Sigmoid colon (tissue), 7 donors: ENCODE measurements at places on chromosomes 2 and 18.
A peak's percentile ranks its signal among the peaks of the same experiment; 100 is the strongest.

DNA sequence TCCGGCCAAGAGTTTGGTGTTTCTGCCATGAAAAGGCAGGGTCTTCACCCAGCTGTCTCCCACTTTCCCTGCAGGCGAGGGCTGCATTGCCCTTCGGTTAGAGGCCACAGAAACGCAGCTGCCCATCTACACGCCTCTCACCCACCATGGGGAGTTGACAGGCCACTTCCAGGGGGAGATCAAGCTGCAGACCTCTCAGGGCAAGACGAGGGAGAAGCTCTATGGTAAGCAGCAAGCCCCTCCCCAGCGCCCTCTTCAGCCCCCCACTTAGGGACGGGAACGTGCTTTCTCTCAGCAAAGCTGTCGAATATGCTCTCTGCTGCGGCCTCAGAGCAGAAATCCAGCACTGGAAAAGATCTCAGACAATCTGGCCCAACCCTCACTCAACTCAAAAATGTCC, 57.7 kb upstream of the ATG16L1 start:
- peaks cover 8% of the 10 kb centered on the region for H3K36me3 ChIP-seq
- H3K4me3 ChIP-seq, result no peak overlapping the region
- no peaks in the 10 kb centered on the region for H3K4me1 ChIP-seq
- no peak overlapping the region for H3K27ac ChIP-seq
- no peaks in the 10 kb centered on the region for H3K27me3 ChIP-seq
- DNase-seq, result no peak

DNA sequence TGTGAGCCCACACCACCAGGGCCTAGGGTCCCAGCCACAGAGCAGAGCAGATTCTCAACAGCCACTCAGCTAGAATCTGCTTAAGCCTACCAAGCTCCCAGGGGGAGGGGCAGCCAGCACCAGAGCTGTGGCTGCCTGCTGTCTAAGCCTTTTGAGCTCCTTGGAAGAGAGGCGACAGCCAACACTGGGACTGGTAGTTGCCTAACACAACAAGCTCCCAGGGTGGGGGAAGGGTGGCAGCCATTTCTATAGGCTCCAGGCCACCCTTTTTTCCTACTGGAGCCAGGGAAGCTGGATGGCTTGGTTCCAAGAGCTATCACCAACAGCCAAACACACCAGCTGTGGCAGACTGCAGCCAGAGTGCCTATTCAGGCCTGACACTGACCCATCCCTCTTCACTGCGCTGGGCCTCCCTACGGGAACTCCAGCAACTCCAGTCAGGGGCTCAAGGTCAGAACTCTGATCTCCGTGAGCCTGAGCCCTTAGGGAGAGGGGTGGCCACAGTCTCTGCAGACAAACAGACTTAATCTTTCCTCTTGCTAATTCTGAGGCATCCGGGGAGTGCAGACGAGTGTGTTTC, 1824.3 kb upstream of the CELF4 start:
- H3K4me1 ChIP-seq, result no peaks in the 10 kb centered on the region
- no peak overlapping the region for H3K4me3 ChIP-seq
- DNase-seq, result no peak
- no peak overlapping the region for H3K27ac ChIP-seq
- no peaks in the 10 kb centered on the region for H3K36me3 ChIP-seq

DNA sequence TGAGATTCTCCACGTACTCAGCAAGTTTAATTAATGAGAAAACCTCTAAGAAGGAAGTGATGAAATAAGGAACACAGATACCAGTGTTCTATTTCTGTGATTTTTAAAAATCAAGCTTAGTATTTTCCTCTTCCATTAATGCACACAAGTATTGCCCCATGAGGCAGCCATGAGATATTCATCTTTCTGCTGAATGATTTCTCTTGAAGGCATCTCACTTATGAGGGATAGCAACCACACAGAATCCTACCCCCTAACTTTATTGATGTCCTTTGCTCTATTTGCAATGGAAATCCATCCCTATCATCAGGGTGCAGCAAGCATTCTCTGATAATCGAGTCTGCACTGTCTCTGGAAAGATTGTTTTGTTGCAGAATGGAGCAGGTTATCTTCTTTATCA, 244.1 kb upstream of the NRP2 start:
- H3K27me3 ChIP-seq, result no peaks in the 10 kb centered on the region
- no peak overlapping the region for H3K4me3 ChIP-seq
- no peaks in the 10 kb centered on the region for H3K36me3 ChIP-seq
- no peak for DNase-seq
- no peak overlapping the region for H3K27ac ChIP-seq

GRCh38 chr18:70314151-70314782, 25.4 kb downstream of the SOCS6 start:
- H3K27ac ChIP-seq, result no peak overlapping the region
- no peak for DNase-seq
- no peaks in the 10 kb centered on the region for H3K27me3 ChIP-seq

DNA sequence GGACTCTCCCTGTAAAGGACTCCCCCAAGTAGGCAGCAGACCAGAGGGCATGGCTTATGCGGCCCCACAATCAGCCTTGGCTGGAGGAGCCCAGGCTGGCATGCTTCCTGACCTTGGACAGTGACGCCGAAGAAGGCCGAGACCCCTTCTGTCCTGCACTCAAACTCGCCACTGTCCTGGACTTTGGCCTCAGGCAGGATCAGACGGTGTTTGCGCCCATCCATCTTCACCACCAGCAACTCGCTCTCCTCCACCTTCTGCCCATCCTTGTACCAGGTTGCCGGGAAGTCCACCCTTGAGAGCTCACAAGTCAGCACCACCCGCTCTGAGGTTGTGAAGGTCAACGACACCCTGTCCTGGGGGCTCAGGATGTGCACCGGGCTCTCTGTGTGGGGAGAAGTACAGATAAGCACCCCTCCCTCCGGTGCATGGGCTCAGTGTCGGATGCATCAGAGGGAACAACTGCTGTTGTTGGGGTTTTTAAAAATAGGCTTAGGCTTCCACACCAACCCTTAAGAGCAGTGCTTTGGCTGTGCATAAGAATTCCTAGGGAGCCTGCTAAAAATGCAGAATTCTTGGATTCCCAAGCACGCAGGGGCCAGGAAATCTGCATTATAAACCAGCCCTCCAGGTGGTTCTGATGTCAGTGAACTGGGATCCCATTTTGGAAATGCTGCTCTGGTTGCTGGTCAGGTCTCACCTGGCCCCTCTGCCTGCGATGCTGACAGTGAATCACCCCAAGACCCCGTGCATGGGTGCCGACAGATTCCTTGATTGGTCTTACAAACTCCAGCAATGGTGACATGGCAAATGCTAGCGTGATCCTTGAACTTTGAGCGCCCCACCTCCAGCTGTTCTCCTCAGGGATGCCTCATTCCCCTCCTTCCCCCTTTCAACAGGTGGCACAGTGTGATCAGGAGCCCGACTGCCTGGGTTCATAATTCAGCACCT, 5.9 kb downstream of the OBSL1 start:
- DNase-seq, result no peak
- no peak overlapping the region for H3K27ac ChIP-seq
- H3K36me3 ChIP-seq, result no peaks in the 10 kb centered on the region
- H3K4me1 ChIP-seq, result peaks cover 10% of the 10 kb centered on the region

- H3K36me3 ChIP-seq, result no peaks in the 10 kb centered on the region
- no peak overlapping the region for H3K4me3 ChIP-seq
- H3K27me3 ChIP-seq, result no peaks in the 10 kb centered on the region
- DNase-seq, result no peak
Measured at GRCh38 chr2:12097859-12098258, 351.4 kb downstream of the LPIN1 start.

DNA sequence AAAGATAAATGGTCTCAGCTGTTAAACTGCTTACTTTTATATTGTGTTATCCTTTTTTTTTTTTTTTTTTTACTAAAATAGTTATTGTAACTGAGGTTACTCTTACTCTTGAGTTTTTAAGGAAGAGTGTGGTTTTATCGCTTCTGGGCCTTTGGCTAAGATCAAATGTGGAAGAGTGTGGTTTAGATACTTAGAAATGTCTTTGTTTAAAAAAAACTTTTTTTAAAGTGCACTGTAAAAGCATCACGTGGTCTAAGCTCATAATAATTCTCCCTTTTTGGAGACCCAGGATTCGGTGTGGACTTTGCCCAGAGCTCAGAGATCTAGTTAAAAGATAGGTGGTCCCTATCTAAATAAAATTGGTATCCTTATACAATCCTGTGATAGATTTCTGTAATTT, 11.9 kb upstream of the OXER1 start:
- no peaks in the 10 kb centered on the region for H3K27me3 ChIP-seq
- no peak for DNase-seq
- H3K27ac ChIP-seq, result peak overlapping the region; percentile 60

- H3K4me3 ChIP-seq, result no peak overlapping the region
- H3K36me3 ChIP-seq, result no peaks in the 10 kb centered on the region
- H3K27me3 ChIP-seq, result no peaks in the 10 kb centered on the region
- H3K4me1 ChIP-seq, result no peaks in the 10 kb centered on the region
Measured at GRCh38 chr18:61677435-61677970, 215.3 kb downstream of the RNF152 start.

DNA sequence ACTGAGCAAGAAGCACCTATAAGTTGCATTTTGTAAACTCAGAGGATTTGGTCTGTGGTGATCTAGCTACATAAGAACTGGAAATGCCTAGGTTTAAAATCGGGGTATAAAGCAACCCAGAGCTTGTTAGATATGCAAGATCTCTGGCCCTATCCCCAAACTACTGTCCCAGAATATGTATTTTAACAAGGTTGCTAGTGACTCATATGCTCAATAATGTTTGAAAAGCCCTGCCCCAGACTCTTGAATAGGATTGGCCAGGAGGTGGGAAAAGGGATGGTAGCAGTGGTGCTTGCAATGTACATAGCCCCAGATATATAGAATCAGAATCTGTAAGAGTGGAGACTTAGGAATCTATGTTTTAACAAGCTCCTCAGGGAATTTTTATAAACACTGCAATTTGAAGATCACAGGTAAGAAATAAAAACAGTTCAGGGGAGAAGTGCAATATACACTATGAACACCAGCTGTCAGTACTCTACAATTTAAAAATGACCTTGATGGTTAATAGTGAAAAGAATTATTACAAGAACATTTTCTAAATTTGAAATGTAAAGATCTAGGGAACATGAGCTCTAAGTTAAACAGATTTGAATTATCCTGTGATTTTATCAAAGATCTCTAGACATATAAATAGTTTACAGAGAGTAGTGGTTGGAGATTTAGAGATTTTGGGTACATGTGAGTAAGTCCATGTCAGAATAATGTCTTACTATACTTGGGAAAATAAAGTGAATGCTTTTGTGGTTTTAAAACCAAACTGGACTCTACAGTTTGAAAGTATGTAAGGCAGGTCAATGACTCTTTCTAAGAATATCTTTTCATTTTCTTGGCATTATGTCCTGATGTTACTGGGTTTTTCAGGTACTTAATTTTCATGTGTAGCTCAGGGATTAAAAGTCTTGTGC, 7.7 kb upstream of the MMADHC start:
- H3K27me3 ChIP-seq, result no peaks in the 10 kb centered on the region
- no peak for DNase-seq
- H3K4me1 ChIP-seq, result no peaks in the 10 kb centered on the region
- no peak overlapping the region for H3K4me3 ChIP-seq
- no peaks in the 10 kb centered on the region for H3K36me3 ChIP-seq
- H3K27ac ChIP-seq, result no peak overlapping the region

- H3K36me3 ChIP-seq, result no peaks in the 10 kb centered on the region
- no peaks in the 10 kb centered on the region for H3K4me1 ChIP-seq
- DNase-seq, result no peak
- H3K27ac ChIP-seq, result no peak overlapping the region
- H3K27me3 ChIP-seq, result no peaks in the 10 kb centered on the region
Measured at GRCh38 chr18:24000613-24001490, 13.7 kb upstream of the TTC39C start.

DNA sequence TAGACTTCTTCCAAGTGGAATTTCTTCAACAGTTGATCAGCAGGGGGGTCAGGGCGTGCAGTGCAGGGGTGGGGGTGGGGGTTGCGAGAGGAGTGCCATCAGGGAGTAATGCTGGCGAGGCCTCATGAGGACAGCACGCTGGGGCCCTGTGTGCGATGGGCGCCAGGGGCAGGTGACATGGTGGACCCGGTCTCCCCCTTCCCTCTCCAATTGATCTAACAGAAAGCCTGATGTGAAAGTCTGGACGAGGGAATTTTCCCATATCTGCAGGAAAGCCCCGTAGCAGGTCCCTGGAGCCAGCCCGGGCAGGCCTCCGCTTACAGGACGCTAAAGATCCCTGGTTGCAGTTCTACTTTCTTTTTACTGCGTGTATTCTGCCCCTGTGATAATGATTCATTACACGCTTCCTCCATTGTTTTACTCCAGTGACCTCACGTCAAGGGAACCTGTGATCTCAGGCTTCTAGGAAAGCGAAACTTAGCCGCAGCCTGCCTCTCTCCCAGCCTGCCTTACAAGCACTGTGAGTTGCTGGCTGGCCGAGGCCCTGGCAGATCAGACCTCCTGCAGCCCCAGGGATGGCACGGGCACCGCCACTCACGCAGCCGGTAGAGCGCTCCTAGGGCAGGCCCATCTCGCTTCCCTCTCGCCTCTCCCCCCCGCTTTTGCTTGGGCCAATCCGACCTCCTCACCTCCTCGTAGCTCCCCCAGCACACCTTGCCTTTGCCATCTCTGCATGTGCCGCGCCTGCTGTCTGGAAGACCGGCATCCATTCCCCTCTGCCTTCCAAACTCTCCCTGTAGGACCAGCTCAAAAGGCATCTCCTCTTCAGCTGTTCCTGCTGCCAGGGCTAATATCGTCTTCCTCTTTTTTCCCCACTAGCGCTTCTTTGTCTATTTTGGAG, 19.2 kb downstream of the NEURL3 start:
- no peaks in the 10 kb centered on the region for H3K36me3 ChIP-seq
- H3K4me1 ChIP-seq, result no peaks in the 10 kb centered on the region
- peak overlapping the region; percentile 27 for H3K4me3 ChIP-seq
- no peaks in the 10 kb centered on the region for H3K27me3 ChIP-seq
- H3K27ac ChIP-seq, result peak overlapping the region; percentile 78

DNA sequence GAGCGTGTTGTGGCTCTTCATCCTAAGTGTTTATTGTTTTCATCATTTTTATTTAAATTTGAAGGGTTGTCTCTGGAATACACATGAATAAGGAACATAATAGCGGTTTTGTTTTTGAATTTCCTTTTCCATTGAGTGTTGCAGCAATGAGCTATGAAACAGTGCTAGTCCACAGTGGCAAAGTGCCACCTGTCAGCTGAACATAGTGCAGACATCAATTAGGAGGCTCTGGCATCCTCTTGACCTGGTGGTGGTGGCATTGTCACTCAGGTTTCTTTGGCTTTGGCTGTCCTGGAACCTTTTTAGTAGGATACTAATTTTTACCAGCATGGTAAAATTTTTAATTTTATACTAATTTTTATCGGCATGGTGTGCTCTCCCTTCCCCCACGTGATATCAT, 63.2 kb downstream of the UGGT1 start:
- no peak for DNase-seq
- H3K4me1 ChIP-seq, result peaks cover 8% of the 10 kb centered on the region
- H3K27me3 ChIP-seq, result no peaks in the 10 kb centered on the region
- no peaks in the 10 kb centered on the region for H3K36me3 ChIP-seq
- no peak overlapping the region for H3K27ac ChIP-seq
